ENCODE measurements at places on chromosomes 16 and 17.

DNA sequence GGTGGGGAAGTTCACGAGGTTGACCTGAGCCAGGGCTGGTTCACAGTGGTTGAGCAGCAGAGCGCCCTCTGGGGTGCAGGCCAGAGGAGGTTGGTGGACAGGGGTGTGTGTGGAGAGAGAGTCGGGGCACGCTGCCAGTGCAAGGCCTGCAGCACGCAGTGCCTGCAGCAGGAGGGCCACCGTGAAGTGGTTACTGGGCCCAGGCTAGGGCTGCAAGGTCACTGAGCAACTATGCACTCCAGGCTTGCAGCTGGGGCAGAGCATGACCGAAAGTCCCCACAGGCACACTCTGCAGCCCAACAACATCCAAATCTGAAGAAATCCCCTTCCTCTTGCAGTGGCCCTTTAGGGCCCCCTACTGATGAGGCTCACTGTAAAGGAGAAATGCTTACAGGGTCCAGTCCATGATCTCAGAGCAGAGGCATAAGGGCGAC lies 89.1 kb upstream of the NOL11 start:
- DNase-seq, result no peak

DNA sequence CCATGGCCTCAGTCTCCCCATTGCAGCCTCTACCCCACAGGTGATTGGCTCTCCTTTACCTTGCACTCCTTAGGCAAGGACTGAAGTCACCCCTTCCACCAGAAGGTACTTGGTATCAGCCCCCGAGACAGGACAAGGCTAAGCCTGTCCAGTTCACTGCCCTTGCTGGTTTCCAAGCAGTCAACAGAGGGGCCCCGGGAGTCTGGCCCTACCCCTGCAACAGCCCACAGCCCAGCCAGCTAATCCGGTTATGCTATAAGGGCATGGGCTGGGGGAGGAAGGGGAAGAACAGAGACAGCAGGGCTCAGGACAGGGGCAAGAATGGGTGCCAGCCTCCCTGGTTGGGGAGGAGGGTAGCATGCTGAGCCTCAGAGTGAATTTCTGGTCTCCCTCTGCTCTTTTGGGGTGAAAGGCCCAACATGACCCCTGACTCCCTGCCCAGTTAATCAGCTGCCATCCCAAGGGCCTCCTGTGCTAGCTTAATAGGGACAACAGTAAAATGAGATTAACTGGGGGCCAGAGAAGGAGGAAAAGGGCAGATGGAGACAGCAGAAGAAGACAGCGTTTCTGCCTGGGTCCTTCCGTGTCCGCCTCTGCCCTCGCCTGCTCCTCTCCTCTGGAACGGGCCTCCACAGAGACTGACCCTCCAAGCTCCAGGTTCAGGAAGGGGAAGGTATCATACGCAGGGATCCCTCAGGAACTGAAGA lies 10.7 kb downstream of the DLG4 start:
- no peak for DNase-seq

DNA sequence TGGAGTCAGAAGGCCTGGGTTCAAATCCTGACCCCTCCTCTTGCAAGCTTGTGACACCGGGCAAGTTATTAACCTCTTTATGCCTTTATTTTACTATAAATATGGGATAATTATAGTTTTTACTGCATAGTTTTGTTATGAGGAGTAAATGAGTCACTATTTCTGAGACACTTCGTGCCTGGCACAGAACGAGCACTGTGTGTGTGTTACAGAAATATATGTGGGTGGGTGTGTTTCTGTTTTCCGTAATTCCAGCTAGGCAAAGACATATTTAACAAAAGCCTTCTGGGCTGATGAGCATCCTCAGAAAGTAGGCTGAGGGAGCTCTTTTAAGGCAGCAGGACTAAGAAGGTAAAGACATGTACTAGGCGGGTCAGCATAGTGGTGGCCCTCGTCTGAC lies 417.9 kb downstream of the MAF start:
- DNase-seq, result no peak

GRCh38 chr17:80749611-80750010 lies 205.0 kb downstream of the RPTOR start:
- no peak for DNase-seq

- DNase-seq, result no peak
Observed at GRCh38 chr17:73562896-73563295, 81.3 kb downstream of the SDK2 start.

DNA sequence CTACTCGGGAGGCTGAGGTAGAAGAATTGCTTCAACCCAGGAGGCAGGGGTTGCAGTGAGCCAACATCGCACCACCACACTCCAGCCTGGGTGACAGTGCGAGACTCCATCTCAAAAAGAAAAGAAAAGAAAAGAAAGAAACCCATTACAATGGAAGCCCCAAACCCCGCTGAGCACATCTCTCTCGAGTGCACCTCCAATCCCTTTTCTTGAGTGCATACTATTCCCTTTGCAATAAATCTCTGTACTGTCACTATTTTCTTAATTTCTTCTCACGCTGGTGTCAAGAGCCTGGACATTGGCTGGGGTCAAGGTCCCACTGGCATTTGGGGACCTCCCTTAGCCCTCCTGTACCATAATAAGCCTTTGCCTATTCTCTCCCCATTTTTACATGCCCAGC lies 398.4 kb upstream of the EEF2KMT start:
- DNase-seq, result no peak

- DNase-seq, result no peak
Observed at GRCh38 chr17:1626333-1626732, 2.3 kb downstream of the SLC43A2 start.

DNA sequence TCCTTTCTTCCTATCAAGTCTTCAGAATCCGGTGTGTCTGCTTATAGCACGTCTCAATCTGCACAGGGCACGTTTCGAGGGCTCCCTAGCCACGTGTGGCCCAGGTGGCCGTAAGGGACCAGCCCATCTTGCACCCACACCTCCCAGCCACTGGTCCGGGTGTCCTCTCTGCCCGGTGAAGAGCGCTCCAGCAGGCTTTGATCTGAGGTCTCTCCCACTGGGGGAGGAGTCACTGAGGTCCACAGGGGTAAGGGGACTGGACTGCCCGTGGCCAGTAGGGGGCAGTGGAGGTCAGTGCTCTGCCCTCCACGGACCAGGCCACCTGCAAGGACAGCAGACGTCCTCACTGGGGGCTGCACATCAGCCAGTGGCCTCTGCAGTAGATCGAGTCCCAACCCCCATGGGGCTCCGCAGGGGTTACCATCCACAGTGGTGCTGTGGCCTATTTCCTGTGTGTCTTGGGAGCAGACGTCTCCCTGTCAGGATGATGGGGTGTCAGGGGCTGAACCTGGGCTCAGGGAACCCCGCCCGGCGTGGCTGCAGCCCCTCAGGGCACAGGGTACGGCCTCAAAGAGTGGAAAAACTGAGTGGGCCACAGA lies 204.1 kb upstream of the CIBAR2 start:
- DNase-seq, result no peak
